Frontal cortex (tissue), 4 donors: ENCODE measurements at places on chromosomes 1 and 21. TPM values are rescaled to one million over a fixed set of nuclear protein-coding genes. Genes with fewer than 3 reads are reported as not detected.
A peak's percentile ranks its signal among the peaks of the same experiment; 100 is the strongest.

- no peak for DNase-seq
These were observed 510.4 kb upstream of the ADAMTS5 start for GRCh38 chr21:27477296-27477695.

GRCh38 chr1:232377494-232377770 is 252.5 kb downstream of the SIPA1L2 start:
- DNase-seq, result no peak

Gene HRNR
- total RNA-seq, result not detected

Gene CASQ2
- total RNA-seq, result 0.41 TPM

Gene FAM163A
- total RNA-seq, result 0.41 TPM

GRCh38 chr1:28104866-28105467 is 16.6 kb upstream of the EYA3 start:
- DNase-seq, result peak; percentile 32

Gene LRRC39
- total RNA-seq, result 9.0 TPM

Gene CHI3L2
- 0.41 TPM for total RNA-seq

DNA sequence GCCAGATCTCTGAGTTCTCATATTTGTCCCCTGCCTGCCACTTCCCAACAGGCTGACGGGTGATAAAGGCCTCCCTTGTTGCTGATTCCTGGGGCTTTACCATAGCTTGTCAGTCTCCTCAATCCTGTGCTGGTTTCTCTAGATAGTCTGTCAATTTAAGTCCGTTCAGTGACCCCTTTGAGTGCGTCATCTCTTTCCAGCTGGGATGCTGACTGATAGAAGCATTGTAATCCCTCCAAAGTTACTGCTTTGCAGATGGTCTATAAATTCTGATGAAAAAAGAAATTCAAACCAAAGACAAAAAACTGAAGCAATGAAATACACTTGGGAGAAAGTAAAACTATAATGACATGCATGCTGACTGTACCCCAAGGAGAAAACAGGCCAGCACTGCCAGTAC is 28.3 kb downstream of the RHOU start:
- no peak for DNase-seq

DNA sequence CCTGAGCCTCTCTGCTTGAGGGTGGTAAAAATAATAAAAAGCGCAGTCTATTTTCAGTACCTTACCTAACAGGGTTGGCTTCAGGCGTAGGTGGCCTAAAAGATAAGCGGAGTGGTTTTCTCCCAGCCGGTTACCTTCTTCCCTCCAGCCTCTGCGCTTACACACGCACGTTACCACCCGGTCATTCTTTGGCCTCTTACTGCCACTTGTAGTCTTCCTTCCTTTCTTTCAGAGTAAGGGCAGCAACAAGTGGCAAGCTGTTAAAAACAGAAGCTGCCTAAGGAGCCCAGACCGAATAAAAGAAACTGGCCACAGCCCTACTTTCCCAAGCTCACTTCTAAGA is 35.4 kb downstream of the CLCA1 start:
- DNase-seq, result no peak

- DNase-seq, result no peak
These were observed 1597.8 kb downstream of the PLA2G4A start for GRCh38 chr1:188426561-188426960.

Gene YTHDF2
- 89.7 TPM for total RNA-seq

Gene RNF186
- not detected for total RNA-seq
